ENCODE measurements at places on chromosomes 3 and 15.

- DNase-seq = no peak
Measured at GRCh38 chr3:128804811-128805155, 74.6 kb upstream of the ACAD9 start.

GRCh38 chr3:102481050-102481449, 46.2 kb downstream of the ZPLD1 start:
- no peak for DNase-seq

DNA sequence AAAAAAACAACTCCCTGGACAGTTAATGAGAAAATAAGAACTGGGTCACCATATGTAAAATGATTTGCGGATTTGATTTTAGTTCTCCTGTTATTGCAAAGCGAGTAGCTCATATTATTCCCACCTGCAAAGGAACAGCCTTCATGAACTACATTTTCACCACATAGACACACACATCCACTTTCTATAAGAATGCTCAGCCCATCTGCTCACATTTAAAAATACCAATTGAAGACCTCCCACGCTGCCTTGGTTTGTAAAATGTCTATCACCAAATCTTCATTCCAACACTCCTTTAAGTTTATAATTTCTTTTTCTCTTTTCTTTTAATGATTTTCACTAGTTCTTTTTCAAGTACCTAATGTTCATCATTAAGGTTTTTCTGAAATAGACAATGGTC, 148.6 kb downstream of the FGF12 start:
- no peak for DNase-seq

GRCh38 chr3:42655331-42655888, 1.9 kb downstream of the ZBTB47 start:
- DNase-seq = no peak

- no peak for DNase-seq
Measured at GRCh38 chr15:58355382-58355971, 76.3 kb upstream of the LIPC start.

- DNase-seq = no peak
Measured at GRCh38 chr3:153619268-153619667, 457.2 kb downstream of the RAP2B start.

DNA sequence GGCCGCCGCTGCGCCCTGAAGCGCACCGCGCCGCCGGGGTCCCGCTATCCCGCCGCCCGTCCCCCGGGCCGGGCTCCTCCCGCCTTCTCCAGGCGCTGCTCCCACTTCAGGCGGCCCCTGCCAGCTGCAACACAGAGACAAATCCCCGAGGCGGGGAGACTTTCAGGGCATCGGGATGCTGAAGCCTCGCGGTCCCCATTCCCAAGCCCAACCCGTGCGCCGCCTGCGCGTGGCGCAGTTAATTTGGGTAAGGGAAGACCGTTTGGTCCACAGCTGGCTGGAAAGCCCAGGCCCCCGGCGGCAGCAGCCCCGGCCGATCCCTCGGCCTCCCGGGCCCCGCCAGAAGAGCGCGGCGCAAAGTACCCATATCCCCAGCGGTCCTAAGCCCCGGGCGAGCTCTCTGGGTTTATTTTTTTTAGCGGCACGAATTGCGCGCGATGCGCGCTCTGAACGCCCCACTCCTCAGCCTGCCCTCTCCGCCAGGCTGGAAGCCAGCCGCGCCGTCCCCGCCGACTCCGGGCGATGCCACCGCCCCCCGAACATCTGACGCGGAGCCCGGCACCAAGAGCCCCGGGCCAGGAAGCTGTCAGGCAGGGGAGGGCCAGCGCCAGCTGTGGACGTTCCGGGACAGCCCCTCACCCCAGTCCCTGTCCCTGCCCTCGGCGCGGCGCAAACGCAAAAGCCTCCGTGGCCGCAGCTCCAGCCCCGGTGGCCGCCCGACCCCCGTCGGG, 517 bp downstream of the FBN1 start:
- DNase-seq = no peak

DNA sequence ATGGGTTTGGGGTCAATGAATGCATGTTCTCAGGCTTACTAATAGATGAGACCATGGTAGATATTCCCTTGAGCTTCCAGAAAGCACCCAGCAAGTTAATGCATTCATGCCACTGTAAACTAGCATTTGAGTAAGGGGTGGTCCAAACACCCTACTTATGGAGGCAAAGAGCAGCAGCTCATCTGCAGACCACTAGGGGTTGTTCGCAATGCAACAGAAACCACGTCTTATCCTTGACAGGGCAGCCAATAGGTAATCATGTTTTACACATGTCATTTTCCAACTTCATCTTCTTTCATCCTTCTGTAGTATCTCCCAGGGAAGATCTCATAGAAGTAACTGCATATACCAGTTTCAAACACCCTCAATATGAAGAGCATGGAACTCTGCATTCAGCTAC, 330.2 kb downstream of the RORA start:
- DNase-seq = no peak

DNA sequence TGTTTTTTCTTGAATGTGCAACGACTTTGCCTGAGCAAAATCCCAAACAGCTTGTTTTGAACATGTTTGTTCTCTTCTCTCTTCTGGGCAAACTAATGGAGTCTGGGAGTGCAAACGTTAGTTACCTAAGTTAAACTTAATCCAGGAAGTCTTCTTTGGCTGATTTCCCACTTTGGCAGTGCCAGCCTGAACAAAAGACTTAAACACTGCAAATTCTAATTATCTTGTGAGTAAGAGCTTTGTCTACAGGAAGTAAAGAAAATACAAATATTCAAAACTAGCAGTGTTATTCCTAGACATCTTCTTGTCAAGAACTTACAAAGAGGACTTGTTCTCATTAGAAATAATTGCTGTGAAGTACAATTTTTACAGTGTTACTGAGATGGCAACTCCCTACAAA, 16.7 kb upstream of the DENND6A start:
- DNase-seq = no peak

- no peak for DNase-seq
Measured at GRCh38 chr3:172159376-172159775, 120.0 kb downstream of the FNDC3B start.

- no peak for DNase-seq
Measured at GRCh38 chr15:44812029-44812517, 75.7 kb downstream of the TRIM69 start.

DNA sequence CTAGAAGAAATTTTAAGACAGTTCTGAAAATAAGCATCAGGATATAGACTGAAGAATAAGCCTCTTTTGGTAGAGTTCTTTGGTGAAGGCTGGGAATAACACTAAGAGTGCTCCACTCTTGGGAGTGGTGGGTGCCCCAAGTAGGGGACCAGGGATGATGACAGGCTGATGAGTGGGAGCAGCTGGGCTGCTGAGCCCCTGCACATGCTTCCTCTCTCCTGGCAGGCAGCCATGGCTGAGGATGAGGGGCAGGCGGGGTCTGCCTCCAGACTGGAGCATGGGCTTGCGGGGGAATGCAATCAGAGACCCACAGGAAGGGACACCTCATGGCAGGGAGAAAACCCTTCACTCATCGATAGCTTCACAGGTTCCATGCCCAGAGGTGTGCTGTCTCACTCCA, 72.6 kb upstream of the RORA start:
- no peak for DNase-seq

DNA sequence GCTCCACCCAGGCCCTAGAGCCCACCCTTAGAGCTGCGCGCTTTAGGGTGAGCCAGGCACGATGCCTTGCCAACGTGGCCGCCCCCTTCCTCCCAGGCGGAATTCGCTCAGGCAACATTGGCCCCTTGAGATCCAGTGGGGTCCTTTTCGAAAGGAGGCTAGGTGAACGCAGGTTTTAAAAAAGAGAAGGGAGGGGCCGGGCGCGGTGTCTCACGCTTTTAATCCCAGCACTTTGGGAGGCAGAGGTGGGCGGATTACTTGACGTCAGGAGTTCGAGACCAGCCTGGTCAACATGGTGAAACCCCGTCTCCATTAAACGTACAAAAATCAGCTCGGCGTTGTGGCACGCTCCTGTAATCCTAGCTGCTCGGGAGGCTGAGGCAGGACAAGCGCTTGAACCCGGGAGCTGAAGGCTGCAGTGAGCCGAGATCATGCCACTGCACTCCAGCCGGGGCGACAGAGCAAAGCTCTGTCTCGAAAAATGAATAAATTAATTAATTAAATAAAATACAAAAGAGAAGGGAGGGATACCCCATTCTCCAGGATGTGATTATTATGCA, 984 bp upstream of the RPP25 start:
- DNase-seq = no peak

DNA sequence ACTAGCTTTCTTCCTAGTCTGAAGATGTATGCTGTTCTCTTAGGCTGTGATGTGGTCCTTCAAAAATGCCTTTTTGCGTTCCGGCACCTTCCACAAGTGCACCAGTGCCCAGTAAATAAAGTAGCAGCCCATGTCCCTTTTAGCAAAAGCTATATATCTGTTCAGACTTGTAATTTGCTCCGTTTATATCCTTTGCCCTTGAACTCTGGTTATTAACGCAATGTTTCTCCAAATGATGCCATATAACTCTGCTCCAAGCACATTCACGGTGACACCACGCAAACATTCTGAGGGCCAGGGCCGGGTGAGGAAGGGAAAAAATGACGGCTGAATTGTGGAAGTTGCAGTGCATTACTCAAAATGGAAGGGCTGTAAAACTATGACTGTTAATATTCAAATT, 1001.1 kb upstream of the NR2F2 start:
- no peak for DNase-seq

DNA sequence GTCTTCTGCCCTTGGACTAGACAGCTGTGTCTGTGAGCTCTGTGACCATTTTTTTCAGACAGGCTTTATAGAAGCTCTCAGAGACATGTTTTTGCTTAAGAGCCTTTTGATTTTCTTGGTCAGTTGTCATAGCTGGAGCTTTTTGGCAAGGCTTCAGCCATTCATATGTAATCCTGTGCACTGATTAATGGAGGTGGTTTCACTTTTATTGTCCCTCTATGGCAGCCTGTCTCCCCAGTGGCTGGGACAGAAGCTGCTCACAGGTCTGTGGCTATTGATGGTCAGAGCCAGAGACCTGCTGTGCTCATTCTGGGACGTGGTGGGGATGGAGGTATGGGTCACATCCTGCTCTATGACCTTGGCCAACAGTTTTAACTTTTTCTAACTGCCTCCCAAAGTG, 226.6 kb upstream of the LRRFIP2 start:
- DNase-seq = no peak

GRCh38 chr3:113802795-113803455, 35.7 kb upstream of the GRAMD1C start:
- DNase-seq = no peak

DNA sequence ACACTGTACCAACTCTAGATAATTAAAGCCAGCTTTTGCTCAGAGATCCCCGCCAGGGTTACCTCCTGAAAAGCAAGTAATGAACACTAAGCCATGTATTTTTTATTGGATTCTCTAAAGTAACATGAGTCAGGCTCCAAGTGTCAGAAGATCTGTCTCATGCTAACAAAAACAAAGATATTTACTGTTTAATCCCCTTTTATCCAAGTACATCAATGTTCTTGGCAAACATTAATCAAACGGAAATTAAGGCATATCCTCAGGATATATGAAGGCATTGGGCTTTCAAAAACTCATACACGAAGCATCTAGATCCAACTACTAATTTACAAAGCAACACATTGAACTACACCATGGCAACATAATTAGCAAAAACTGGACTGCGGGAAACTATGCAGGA, 37.2 kb downstream of the MYO5A start:
- DNase-seq = no peak

GRCh38 chr3:169255511-169255910, 408.0 kb downstream of the MECOM start:
- DNase-seq = no peak

GRCh38 chr3:47611576-47611975, 32.9 kb upstream of the CSPG5 start:
- no peak for DNase-seq

GRCh38 chr3:97306226-97306625, 458.3 kb upstream of the ARL6 start:
- DNase-seq = no peak

DNA sequence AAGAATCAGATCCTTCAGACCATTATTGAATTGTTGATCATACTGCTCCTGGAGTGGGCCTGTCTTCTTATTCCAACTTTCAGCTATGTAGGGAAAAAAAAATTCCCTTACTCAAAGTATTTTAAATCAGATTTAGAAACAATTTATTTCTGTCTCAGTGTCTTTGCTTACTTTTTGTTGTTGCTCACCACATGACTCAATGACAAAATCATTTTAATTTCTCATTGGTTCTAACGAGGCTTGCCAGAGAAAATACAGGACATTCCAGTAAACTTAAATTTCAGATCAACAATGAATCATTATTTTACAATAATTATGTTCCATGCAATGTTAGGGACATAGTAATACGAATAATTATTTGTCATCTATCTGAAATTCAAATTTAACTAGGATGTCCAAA, 748.5 kb upstream of the CBLB start:
- DNase-seq = no peak

GRCh38 chr3:108818404-108818803, 4.2 kb upstream of the TRAT1 start:
- DNase-seq = no peak

Measured in stimulated activated CD4-positive, alpha-beta T cell treated with anti-CD3 and anti-CD28 coated beads, Interleukin-1b, Interleukin-23, amount 100 ng/mL, for 1 hour (primary cell).